COR-L47 (cell line): ENCODE measurements at places on chromosomes 5 and 9.

DNA sequence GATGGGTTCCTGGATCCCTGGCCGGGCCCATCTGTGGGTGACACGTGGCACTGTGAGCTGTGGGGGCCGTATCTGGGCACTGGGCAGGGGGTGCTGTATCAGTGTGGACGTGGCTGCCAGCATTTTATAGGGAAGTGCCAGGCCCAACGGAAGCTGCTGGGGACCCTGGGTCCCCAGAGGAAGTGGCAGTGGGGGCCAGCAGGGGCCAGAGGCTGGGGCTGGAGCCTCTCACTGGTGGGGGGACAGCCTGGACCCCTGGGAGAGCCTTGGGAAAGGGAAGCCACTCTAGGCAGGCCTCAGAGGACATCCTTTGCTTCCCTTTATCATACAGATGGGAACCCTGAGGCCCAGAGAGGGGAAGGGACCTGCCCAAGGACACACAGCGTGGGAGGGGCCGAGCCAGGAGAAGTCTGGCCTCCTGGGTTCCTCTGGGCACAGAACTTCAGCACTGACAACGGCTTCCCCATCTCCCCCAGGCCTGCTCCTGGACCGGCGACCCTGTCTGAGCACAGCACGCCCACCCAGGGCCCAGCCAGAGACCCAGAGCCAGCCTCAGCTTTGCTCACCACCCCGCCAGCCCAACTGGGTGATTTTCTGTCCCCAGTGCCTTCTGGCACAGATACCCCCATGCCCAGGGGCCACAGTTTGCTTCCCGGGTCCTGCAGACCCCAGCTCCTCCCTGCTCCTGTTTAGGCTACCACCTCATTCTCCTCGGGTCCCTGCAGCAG lies 15.5 kb upstream of the LAMC3 start:
- no peak for DNase-seq

- no peak for DNase-seq
These were observed 122.7 kb upstream of the TNC start for GRCh38 chr9:115240676-115241075.

- no peak for DNase-seq
These were observed 4.7 kb downstream of the MATR3 start for GRCh38 chr5:139298242-139298641.

- DNase-seq, result no peak
These were observed 285.1 kb upstream of the ADAMTS16 start for GRCh38 chr5:4855036-4855435.

DNA sequence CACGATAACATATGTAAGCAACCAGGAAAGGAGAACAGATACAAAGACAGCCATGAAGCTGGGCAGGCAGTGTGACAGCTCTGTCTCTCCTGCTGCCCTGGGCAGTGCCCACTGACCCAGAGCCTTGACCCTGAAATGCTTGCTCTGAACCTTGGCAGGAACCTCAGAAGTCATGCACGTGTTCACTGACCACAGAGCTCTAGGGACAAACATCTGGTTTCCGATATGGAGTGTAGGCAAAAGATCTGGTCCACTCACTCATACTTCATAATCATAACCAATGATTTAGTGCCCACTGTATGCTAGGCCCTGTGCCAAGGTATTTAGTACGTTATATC lies 102.6 kb downstream of the FSTL4 start:
- no peak for DNase-seq

- DNase-seq, result no peak
These were observed 306.9 kb upstream of the SMARCA2 start for GRCh38 chr9:1708219-1708618.

DNA sequence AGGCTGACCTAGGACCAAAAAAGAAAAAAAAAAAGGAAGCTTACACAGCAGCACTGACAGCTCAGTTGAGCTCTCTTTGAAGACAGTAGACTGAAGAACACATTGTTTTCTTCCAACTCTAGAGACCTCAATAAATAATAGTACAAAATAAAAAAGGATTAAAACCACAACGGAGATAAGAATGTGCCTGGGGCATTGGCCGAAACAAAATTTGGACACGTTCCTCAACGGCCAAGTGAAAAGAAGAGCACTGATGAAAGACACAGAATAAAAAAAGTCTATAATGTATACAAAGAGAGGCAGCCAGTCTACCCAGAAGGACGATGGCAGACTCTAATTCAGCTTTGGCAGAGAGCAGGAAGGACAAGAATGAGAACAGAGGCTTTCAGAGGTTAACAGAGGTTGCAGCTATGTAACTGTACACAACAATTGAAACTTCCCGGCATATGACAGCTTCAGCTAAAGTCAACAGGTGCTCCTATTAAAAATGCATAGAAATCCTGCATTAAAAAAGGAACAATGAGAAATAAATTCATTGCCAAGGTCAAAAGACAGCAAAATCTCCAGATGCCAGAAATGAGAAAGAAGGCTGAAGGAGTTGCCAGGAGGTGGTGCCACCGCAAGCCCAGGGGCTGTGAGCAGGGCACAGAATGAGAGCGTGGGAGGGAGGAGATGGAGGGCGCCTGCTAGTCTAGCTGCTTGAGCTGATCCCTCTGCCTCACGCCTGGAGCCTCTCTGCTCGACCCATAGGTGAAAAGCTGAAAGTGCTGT lies 113.9 kb downstream of the DCP2 start:
- no peak for DNase-seq

- peak; percentile 8 for DNase-seq
These were observed 122.8 kb upstream of the STC2 start for GRCh38 chr5:173451031-173451430.

DNA sequence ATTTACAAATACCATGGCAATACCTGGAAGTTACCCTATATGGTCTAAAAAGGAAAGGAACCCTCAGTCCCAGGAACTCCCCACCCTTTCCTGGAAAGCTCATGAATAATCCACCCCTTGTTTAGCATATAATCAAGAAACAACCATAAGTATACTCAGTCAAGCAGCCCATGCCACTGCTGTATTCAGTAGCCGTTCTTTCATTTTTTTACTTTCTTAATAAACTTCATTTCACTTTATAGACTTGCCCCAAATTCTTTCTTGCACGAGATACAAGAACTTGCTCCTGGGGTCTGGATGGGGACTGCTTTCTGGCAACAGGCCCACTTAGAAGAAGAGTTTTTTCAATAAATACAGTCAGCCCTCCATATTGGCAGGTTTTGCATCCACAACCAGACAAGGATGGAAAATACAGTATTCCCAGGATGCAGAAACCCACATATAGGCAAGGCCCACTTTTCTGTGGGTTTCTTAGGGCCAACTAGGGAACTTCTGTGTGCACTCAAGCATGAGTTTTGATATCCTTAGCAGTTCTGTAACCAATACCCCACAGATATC lies 2.8 kb upstream of the TBCA start:
- DNase-seq, result no peak

DNA sequence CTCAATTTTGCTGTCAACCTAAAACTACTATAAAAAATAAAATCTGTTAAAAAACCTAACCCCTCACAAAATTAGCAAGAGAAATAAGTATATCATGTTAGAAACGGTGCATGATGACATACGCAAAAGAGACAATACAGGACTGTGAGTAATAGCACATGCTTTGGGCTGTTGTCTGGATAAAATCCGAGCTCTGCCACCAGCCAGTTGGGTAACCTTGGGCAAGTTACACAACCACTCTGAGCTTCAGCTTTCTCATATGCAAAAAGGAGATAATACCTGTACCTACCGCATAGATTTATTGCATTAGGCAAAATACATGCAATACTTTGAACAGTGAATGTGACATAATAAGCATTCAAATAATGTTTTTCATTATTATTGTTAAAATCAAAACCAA lies 481.7 kb downstream of the TLE1 start:
- no peak for DNase-seq

DNA sequence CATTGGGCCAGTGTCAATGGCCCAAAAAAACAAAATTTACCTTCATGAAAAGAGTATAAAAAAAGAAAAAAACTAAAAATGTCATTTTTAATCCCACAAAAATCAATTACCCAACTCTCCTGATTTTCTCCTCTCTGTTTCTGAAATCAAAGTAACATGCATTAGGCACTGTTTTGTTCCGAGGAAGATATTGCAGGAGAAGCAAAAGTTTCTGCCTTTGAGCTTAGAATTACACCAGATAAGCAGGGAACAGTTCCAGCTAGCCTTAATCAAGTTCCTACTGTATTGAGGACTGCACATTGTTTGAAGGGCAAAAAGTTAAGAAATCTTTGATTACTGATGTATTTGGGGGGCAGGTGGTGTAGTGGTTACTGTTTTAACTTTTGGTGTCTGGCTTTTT lies 1.1 kb upstream of the PRKAA1 start:
- no peak for DNase-seq

- no peak for DNase-seq
These were observed 364.5 kb downstream of the MTRR start for GRCh38 chr5:8233479-8233878.

GRCh38 chr5:68369023-68369359 lies 153.4 kb downstream of the PIK3R1 start:
- DNase-seq, result peak; percentile 80

GRCh38 chr9:125332527-125332926 lies 70.9 kb downstream of the GAPVD1 start:
- DNase-seq, result no peak

GRCh38 chr9:121289026-121289771 lies 21.2 kb downstream of the GSN start:
- no peak for DNase-seq

GRCh38 chr9:109510506-109510905 lies 12.4 kb upstream of the PTPN3 start:
- DNase-seq, result no peak

- no peak for DNase-seq
These were observed 273.0 kb upstream of the SMC2 start for GRCh38 chr9:103821115-103821514.

DNA sequence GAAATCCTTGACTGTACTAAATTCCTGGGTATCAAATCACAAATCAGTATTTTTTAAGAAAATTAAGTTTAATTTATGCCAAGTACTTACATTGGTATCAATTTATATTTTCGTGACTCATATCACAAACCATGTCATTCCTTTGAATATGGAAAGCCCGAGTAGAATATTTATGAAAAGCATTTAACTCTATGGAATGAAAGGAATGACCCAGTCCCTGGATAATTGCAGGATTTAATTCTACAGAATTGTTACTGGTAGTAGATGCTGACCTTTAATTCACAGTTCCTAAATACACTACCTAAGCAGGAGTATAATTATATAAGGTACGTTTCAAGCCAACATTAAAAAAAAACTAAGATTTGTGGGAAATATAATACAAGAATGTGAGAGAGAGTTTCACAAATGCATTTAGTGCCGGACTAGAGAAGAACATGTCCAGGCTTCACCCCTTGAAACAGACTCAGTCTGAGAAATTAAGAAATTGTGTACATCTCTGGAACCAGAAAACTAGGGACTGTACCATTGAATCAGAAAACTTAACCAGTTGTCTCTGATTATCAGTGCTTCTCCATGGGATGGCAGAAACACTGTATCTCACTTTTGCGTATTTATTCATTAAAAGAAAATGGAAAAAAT lies 28.5 kb upstream of the PLPPR1 start:
- DNase-seq, result no peak

DNA sequence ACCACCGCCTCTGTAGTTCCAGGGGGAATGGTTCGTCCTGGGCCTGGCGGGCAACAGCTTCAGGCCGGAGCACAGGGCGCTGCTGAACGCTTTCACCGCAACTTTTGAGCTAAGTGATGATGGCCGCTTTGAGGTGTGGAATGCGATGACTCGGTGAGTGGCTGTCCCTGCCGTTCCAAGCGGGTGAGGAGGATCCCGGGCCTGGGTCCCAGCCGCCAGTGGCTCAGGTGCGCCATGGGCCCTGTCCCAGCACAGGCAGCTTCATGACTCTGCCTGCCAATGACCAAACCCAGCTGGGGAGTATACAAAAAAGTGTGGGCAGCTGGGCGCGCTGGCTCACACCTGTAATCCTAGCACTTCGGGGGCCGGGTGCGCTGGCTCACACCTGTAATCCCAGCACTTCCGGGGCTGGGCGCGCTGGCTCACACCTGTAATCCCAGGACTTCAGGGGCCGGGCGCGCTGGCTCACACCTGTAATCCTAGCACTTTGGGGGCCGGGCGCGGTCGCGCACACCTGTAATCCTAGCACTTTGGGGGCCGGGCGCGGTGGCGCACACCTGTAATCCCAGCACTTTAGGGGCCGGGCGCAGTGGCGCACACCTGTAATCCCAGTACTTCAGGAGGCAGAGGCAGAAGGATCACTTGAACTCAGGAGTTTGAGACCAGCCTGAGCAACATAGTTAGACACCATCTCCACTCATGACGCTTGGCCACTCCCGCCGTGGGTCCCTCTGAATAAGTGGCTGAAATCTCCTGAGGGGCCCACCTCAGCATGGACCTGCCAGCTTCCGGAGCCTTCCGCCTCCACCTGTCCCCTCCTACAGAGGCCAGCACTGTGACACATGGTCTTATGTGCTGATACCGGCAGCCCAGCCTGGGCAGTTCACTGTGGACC lies 1.1 kb downstream of the LCN12 start:
- DNase-seq, result no peak
